ENCODE measurements at places on chromosomes 3 and 15.
A peak's percentile ranks its signal among the peaks of the same experiment; 100 is the strongest.

GRCh38 chr3:34256021-34256420 lies 457.6 kb downstream of the PDCD6IP start:
- no peak for DNase-seq

GRCh38 chr15:40105517-40106202 lies 3.0 kb downstream of the BMF start:
- no peak for DNase-seq

DNA sequence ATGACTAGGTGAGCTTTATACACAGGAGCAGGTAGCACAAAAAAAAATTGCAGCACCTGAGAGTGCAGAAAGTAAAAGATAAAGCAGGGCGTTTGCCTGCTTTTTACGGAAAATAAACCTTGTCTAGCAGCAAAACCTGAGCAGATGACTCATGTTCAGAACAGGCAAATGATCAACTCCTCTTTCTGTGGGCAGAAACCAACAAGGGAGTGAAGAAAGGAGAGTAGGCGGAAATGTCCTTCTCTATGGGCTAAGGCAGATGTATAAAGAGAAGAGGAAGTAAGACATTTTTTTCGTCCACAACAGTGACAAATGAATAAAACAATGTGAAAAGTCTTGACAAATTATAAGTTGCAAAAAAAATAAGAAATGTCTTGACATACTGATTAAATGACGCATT lies 24.5 kb upstream of the GMNC start:
- DNase-seq = peak; percentile 53

DNA sequence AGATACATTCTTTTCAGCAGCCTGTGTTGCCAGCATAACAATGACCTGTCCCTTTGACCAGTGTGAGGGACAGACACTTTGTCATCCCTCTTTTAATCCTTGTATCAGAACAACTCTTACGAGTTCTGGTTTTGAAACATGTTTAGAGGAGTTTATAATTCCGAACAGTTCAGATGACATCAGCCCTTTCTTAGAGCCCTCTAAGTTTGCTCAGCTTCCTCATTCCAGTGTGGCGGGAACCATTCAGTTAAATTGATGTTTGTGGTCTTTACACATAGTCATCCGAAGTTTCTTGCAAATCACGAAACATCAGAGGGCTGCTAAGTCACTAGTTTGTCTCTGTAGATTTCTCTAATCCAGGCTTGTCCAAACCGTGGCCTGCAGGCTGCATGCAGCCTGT lies 102.5 kb downstream of the AKAP13 start:
- peak; percentile 71 for DNase-seq

DNA sequence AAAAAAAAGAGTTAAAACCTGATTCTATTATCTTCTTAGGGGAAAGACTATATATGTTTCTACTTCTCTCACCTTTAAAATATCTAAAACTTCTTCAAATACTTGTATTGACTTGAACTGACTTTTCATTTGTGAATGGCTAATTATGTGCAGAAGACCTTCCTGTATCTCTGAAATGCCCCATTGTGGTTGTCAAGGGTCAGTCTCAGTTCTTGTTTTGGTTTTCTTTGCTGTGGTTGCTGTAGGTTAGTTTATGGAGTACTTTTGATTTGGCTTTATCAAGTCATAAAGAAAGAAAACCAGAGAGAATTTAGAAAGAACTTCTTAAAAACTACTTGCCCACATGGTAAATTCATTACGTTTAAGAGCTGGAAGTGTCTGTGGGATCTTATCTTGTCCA lies 345.3 kb upstream of the POU1F1 start:
- DNase-seq = no peak

DNA sequence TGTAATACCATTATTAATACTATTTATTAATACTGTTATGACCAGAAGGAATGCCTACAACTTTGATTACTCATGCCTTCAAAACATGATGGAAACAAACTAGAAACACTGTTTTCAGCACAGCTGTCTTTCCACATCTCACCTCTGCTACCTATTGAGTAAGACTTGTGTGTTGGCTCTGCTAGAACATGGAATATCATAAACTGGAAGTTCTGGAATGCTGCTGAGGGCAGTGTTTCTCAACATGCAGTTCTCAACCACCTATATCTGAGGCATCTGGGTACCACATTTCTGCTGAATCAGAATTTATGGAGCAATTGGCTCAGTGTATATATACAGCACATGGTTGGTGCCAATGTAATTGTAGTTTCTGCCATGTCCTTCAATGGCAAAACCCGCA lies 392.1 kb downstream of the TUSC7 start:
- no peak for DNase-seq

DNA sequence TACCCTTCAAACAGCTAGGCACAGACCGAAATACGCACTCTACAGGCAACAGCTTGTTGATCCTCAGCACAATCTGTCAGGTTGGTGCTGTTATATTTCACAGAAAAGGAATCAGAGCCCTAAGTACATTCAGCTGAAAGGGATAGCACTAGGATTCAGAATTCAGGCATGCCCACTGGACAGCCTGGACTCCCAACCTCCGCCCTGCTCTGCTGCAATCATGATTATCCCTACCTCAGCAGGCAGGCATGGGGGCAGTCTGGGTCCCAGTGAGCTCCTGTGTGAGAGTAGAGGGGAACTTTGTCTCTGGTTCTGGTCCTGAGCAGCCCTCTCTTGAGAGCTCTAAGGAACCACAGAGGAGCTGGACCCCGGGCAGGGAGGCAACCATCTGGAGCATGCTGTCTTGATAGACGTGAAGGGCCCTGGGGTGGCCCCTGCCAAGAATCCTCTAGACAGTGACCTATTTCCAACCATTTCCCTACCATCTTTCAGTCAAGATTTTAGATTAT lies 23.4 kb upstream of the NOX5 start:
- DNase-seq = no peak

- peak; percentile 81 for DNase-seq
Measured at GRCh38 chr15:62647202-62647842, 395.2 kb upstream of the TPM1 start.

- DNase-seq = peak; percentile 17
Measured at GRCh38 chr3:37115446-37115845, 58.9 kb downstream of the LRRFIP2 start.

DNA sequence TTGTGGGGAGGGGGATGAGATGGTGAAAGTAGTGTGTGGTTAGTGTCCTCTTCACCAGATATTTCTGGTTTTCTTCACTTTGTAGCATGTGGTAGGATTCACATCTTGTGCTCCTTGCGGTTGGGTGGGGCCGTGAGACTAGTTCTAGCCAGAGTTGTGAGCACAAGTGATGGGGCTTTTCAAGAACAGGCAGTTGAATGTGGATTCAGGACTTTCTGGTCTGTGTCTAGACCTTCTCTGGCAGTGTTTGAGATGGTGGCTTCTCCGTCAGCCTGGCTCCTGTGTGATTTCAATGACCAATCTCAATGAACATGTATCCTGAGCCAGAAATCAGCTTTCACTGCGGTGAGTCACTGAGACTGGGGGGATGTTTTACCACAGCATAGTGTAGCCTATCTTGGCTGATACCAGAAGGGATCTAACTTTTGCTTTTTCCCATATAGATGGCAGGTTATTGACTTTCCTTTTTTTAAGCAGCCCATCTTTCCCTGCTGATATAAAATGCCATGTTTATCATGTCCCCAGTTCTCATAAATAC lies 82.6 kb downstream of the RPLP1 start:
- DNase-seq = no peak

All from inflammatory macrophage (primary cell).